Trophoblast cell (in vitro differentiated cells and primary cell): ENCODE measurements at places on chromosomes 16 and 17.

- peaks cover 7% of the 10 kb centered on the region for H3K4me1 ChIP-seq
- peaks cover 12% of the 10 kb centered on the region for H3K36me3 ChIP-seq
- DNase-seq = no peak
- no peak overlapping the region for H3K27ac ChIP-seq
- H3K4me3 ChIP-seq = no peak overlapping the region
Observed at GRCh38 chr16:58022601-58023371, 2.8 kb upstream of the MMP15 start.

GRCh38 chr16:10728003-10728887 is 15.4 kb upstream of the NUBP1 start:
- H3K27ac ChIP-seq = no peak overlapping the region
- no peak overlapping the region for H3K4me3 ChIP-seq
- no peak for DNase-seq
- no peaks in the 10 kb centered on the region for H3K4me1 ChIP-seq
- no peaks in the 10 kb centered on the region for H3K27me3 ChIP-seq

- no peak overlapping the region for H3K4me3 ChIP-seq
- H3K27ac ChIP-seq = peak overlapping the region; percentile 90
- H3K36me3 ChIP-seq = no peaks in the 10 kb centered on the region
- DNase-seq = no peak
Observed at GRCh38 chr17:62892061-62892675, 73.9 kb upstream of the TANC2 start.

DNA sequence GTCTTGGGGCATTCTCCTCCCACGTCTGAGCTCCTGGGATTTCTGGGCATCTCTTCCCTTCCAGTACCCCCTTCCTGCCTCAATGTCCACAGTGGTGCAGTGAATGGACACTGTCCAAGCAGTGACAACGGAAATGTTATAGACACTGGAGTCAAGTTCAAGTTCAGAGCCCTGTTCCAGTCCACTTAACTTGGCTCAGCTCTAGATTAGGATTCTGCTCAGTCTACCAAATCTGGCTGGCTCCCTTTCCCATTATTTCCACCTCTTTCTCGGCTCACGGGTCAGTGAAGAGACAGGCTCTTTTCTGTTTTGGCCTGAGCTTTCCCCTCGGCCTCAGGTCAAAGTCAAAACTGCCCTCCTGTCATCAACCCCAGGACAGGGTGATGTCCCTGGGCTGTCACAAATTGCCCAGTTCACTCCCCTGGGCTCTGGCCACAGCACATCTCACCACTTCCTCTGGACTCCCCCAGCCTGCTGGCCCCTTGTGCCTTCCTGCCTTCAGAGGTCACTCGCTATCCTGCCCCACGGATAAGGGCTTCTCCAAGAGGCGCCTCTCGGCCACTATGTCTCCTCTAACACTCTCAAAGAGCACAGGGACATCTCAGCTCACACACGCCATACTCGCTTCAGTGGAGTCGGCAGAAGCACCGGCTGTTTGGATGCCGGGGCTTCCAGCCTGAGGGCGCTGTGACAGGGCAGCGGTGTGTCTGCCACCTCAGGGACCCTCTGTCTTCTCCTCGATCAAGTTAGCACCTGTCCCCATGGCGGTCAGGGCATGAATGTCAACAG is 17.7 kb upstream of the MRPL38 start:
- no peak for DNase-seq
- no peak overlapping the region for H3K4me3 ChIP-seq
- H3K36me3 ChIP-seq = peaks cover 15% of the 10 kb centered on the region
- H3K27ac ChIP-seq = no peak overlapping the region
- no peaks in the 10 kb centered on the region for H3K4me1 ChIP-seq
- no peaks in the 10 kb centered on the region for H3K27me3 ChIP-seq

- peaks cover 75% of the 10 kb centered on the region for H3K36me3 ChIP-seq
- H3K27me3 ChIP-seq = no peaks in the 10 kb centered on the region
- no peak for DNase-seq
- no peaks in the 10 kb centered on the region for H3K4me1 ChIP-seq
- no peak overlapping the region for H3K27ac ChIP-seq
- H3K4me3 ChIP-seq = no peak overlapping the region
Observed at GRCh38 chr16:81696961-81697615, 82.0 kb upstream of the PLCG2 start.

DNA sequence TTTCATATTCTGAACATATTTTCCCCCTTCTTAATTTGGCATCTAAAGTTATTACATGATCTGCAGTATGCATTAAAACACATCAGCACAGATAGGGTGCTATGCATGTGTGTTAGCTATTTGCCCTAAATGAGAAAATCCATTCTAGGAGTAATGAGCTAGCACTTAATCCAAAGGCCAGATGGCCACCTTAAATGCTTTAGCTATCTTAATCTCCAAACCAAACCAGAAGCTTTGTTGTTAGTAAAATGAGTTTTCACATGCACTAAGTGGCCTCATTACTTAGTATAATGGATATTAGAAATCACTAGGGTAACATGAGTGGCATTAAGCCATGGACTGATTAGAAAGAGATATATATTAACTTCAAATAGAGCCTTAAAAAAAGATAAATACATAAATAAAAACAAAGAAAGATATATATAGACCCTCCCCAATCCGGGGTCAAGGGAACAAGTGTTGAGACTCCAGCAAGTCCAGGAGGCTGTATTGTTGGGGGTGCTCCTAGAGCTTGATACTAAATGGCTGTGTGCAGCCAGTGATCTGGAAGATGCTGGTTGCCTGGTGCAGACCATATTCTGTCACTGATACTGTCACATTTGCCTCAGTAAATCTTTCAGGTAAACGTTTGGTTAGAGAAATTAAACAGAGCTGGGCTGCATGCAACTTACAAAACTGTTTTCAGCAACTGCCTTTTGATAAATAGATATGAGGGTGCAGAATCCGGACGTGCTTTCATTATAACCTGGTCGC is 67.3 kb downstream of the MYH10 start:
- no peak for DNase-seq
- peaks cover 44% of the 10 kb centered on the region for H3K36me3 ChIP-seq
- no peak overlapping the region for H3K27ac ChIP-seq
- H3K4me3 ChIP-seq = no peak overlapping the region

GRCh38 chr16:76162046-76162445 is 115.2 kb upstream of the CNTNAP4 start:
- no peak overlapping the region for H3K4me3 ChIP-seq
- H3K36me3 ChIP-seq = no peaks in the 10 kb centered on the region
- DNase-seq = no peak
- H3K27me3 ChIP-seq = no peaks in the 10 kb centered on the region

- no peak overlapping the region for H3K27ac ChIP-seq
- H3K4me3 ChIP-seq = no peak overlapping the region
- no peak for DNase-seq
- H3K36me3 ChIP-seq = no peaks in the 10 kb centered on the region
- H3K27me3 ChIP-seq = peaks cover 17% of the 10 kb centered on the region
Observed at GRCh38 chr17:38604479-38605403, 1.0 kb downstream of the SRCIN1 start.

DNA sequence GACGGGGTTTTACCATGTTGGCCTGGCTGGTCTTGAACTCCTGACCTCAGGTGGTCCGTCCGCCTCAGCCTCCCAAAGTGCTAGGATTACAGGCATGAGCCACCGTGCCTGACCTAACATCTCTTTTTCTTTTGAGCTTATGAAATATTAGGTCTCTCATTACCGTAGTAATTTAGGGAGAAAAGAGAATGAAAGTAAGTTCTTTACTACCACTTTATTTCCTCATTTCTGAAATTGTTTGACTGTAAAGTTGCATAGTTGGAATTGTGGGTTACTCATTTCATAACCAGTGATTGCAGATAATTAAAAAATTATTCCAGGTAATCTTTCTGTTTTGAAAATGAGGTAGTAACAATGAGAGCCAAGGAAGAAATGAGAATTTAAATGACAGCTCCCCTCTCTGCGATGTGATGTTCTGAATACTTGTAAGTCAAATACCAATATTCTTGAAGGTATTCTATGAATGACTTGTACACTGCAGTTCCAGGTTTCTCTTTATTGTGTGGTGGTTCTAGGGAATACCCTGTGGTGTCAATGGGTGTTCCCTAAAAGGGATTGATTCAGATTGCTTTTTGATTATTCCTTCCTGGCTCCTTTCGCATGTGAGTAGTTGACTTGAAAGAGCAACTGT is 28.3 kb downstream of the MAP2K4 start:
- H3K27me3 ChIP-seq = no peaks in the 10 kb centered on the region
- no peak for DNase-seq
- no peak overlapping the region for H3K27ac ChIP-seq

DNA sequence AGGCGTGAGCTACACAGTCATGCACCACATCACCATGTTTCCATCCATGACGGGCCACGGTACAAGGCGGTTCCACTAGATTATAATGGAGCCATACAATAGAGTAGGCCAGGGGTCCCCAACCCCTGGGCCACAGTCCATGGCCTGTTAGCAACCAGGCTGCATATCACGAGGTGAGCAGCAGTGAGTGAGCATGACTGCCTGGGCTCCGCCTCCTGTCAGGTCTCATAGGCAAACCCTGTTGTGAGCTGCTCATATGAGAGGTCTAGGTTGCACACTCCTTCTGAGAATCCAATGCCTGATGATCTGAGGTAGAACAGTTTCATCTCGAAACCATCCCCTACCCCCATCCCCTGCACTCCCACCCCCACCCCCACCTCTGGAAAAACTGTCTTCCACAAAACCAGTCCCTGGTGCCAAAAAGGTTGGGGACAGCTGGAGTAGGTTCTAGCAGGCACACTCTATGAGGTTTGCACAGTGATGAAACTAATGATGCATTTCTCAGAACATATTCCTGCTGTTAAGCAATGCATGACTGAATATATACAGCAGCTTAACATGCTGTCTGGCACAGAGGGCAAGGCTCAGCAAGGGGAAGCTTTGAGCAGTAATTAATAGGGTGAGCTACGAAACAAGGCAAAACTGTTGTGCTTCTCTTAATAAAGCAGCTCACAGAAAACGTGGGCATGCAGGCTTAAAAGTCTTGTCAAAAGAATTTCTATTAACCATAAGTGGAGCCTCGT is 108.0 kb downstream of the VPS53 start:
- no peak overlapping the region for H3K4me3 ChIP-seq
- peaks cover 22% of the 10 kb centered on the region for H3K4me1 ChIP-seq
- DNase-seq = no peak

GRCh38 chr16:62135911-62136310 is 99.7 kb upstream of the CDH8 start:
- no peak overlapping the region for H3K4me3 ChIP-seq
- no peak overlapping the region for H3K27ac ChIP-seq
- DNase-seq = no peak
- H3K27me3 ChIP-seq = no peaks in the 10 kb centered on the region
- H3K4me1 ChIP-seq = no peaks in the 10 kb centered on the region
- no peaks in the 10 kb centered on the region for H3K36me3 ChIP-seq

DNA sequence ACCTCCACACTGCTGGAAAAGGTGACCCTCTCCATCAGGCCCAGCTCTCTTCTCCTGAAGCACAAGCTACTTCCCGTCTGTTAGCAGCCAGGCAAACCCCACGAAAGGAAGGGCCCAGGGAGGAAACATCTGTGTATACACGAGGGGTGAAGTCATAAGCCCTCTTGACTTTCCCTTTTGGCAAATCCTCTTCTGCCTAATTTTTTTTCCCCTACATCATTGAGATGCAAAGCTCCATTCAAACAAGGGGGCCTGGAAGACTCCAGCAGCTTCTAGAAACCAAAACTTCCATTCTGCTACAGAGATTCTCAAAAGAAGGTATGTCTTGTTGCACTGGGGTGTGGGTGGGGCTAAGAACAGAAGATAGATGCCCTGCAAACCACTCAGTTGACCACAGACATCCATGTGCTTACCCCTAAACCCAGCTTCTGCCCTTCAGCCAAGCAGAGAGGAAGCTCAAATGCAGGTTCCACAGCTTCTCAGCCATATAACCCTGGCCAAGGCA is 145.6 kb upstream of the RCVRN start:
- peaks cover 9% of the 10 kb centered on the region for H3K4me1 ChIP-seq
- no peaks in the 10 kb centered on the region for H3K36me3 ChIP-seq

- H3K4me1 ChIP-seq = no peaks in the 10 kb centered on the region
- H3K4me3 ChIP-seq = no peak overlapping the region
- no peaks in the 10 kb centered on the region for H3K36me3 ChIP-seq
- DNase-seq = peak; percentile 62
- H3K27me3 ChIP-seq = no peaks in the 10 kb centered on the region
Observed at GRCh38 chr16:47109361-47109760, 34.4 kb downstream of the NETO2 start.

- no peaks in the 10 kb centered on the region for H3K36me3 ChIP-seq
- no peak overlapping the region for H3K27ac ChIP-seq
- no peaks in the 10 kb centered on the region for H3K27me3 ChIP-seq
Observed at GRCh38 chr17:82674656-82675475, 23.6 kb downstream of the RAB40B start.

DNA sequence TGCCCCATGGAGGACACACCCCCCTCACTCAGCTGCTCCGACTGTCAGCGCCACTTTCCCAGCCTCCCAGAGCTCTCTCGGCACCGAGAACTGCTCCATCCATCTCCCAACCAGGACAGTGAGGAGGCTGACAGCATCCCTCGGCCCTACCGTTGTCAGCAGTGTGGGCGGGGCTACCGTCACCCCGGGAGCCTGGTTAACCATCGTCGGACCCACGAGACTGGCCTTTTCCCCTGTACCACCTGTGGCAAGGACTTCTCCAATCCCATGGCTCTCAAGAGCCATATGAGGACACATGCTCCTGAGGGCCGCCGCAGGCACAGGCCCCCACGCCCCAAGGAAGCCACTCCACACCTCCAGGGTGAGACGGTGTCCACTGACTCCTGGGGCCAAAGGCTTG is 2.1 kb downstream of the ZNF646 start:
- H3K27me3 ChIP-seq = no peaks in the 10 kb centered on the region
- no peak for DNase-seq
- peaks cover 54% of the 10 kb centered on the region for H3K36me3 ChIP-seq
- H3K4me1 ChIP-seq = peaks cover 7% of the 10 kb centered on the region
- H3K27ac ChIP-seq = no peak overlapping the region

DNA sequence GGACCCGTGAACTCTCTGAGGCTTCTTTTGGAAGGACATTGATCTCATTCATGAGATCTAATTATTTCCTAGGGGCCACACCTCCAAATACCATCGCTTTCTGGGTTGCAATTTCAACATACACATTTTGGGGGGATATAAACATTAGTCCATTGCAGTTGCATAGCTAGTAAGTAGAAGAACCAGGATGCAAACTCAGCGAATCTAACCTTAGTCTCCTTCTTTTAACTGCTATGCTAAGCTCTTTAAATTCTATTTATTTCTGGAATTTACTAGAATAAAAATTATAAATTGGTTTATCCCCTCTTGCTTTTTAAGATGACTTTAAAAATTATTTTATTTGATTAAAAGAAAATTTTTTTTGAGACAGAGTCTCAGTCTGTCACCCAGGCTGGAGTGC is 232.5 kb upstream of the EEF2KMT start:
- no peaks in the 10 kb centered on the region for H3K36me3 ChIP-seq
- no peak overlapping the region for H3K4me3 ChIP-seq
- DNase-seq = no peak
- H3K4me1 ChIP-seq = no peaks in the 10 kb centered on the region
- H3K27ac ChIP-seq = no peak overlapping the region
- no peaks in the 10 kb centered on the region for H3K27me3 ChIP-seq
